Stimulated activated naive CD4-positive, alpha-beta T cell treated with Interleukin-2 at 50 U/mL for 16 hours (primary cell): ENCODE measurements at places on chromosomes 2 and 18.
A peak's percentile ranks its signal among the peaks of the same experiment; 100 is the strongest.

DNA sequence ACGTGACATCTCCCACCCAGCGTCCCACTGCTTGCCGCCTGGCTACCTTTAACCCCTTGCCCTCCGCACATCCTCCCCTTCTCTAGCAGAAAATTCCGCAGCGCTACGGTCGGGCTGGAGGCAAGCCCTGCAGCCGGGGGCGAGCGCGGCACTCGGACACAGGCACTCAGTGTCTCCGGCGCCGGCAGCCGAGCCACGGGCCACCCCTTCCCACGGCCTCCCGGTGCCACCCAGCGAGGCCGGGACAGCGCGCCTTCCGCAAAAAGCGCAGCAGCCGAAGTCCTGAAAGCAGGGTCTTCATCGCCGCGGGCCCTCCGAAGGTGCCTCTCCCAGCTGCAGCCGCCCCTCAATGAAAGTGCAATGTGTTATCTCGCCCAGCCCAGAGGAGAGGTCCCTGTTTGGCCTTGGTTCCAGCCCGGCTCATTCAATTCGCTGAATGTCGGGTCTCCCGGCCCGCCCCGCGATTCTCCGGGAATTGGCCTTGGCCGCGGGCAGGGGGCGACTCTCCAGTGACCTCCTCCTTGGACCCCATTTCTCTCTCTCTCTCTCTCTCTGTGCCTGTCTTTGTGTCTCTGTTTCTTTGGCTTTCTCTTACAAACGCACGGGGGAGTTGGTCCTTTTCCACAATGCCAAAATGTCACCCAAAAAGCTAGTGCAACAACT lies 1.1 kb downstream of the DLGAP1 start:
- DNase-seq, result no peak

DNA sequence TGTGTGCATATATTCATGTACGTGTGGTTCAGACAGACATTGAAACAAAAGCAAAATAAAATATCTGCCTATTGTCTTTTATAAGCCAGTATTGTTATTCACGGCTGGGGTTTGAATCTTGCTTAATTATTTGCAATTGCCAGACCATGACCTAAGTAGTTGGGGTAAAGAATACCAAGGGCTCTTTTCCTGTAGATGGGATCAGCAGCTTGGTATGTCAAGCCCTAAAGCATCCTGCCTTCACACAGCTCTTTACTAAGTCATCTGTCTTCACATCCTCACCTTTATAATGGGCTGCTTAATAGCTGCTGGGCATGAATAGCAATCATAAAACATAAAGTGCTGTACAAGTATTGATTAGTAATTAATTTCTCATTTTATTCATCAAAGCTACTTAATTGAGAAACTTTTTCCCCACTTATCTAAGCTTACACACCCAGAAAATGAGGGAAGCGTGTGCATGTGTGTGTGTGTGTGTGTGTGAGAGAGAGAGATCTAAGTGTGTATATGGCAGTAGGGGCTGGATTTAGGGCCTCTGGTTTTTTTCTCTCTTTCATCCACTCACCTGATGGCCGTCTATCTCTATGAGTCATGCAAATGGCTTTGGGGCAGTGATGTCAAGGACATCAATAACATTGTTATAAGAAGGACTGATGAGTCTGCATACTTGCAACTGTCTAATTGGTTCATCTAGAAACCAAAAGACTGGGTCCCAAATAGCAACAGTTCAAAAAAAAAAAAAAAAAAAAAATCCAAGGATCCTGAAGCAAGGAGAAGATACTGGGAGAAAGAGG lies 244.1 kb upstream of the TNP1 start:
- DNase-seq, result no peak

GRCh38 chr18:10896851-10897250 lies 252.5 kb downstream of the PIEZO2 start:
- no peak for DNase-seq

DNA sequence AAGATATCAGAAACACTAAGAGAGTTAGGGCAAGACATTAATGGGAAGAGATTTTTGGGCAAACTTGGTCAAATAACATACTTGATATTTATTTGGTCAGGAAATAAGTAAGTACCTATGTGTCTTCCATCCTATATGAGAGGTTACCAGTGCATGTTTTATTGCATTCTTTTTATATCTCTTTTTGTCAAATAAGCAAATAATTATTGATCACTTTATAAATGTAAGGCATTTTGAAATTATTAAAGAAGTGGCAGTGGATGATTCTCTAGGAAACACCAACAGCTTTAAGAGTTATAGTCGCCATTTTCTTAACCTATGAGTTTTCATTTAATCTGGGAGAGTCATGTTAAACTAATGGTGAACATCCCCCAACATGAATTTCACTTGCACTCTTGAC lies 453.3 kb downstream of the MEIS1 start:
- DNase-seq, result no peak

GRCh38 chr18:23059541-23060465 lies 75.5 kb upstream of the CABLES1 start:
- DNase-seq, result no peak

GRCh38 chr18:40006634-40007033 lies 1948.4 kb upstream of the PIK3C3 start:
- no peak for DNase-seq

- DNase-seq, result no peak
Observed at GRCh38 chr18:78713069-78713468, 266.5 kb upstream of the SALL3 start.

DNA sequence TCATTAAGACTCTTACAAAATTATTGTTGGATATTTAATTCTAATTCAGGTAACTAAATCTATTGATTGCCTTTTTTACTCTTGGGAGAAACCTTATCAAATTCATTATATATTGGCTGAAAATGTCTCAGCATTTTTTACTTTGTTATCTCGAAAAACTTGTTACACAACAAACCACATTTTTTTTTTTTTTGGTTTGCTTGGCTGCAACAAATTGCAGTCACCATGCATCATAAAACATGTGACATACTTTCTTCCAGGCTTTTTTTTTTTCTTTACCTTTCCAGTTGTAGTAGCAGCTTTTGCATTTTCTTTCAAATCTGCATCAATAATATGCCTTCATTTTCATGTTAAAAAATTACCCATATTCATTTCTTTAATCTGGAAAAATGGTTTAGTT lies 186.7 kb downstream of the TDRD15 start:
- DNase-seq, result no peak

DNA sequence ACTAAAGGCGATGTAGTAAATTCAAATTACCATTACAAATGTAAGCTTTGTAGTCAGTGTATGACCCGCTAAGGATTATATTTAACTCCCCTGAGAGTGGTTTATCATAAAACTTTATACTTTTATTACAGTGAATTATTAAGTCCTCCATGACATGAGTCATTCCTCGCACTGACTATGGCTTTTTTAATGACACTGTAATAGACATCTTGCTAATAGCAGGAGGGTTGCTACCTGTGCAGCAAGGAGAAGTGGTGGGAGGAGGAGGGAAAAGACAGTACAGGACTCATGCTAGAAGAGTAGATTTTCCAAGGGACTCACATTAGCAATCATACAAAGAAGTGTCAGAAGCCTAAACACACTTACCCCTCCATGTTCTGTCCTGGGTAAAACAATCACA lies 556.1 kb downstream of the BCL11A start:
- no peak for DNase-seq

DNA sequence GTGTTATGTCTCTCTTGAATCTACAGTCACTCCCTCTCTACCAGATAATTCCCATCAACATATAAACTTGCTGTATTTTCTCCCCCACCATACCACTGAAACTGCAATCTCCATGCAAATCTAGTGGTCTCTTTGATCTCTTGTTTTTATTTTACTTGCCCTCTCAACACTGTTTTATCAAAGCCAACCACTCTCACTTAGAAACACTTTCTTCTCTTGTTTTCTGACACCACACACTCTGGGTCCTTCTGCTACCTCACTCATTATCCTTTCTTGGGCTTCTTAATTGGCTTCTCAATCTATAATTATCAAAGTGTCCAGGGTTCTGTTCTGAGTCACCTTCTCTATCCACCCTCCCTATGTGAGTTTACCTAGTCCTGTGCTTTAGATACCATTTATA lies 2.0 kb upstream of the MCFD2 start:
- DNase-seq, result no peak

DNA sequence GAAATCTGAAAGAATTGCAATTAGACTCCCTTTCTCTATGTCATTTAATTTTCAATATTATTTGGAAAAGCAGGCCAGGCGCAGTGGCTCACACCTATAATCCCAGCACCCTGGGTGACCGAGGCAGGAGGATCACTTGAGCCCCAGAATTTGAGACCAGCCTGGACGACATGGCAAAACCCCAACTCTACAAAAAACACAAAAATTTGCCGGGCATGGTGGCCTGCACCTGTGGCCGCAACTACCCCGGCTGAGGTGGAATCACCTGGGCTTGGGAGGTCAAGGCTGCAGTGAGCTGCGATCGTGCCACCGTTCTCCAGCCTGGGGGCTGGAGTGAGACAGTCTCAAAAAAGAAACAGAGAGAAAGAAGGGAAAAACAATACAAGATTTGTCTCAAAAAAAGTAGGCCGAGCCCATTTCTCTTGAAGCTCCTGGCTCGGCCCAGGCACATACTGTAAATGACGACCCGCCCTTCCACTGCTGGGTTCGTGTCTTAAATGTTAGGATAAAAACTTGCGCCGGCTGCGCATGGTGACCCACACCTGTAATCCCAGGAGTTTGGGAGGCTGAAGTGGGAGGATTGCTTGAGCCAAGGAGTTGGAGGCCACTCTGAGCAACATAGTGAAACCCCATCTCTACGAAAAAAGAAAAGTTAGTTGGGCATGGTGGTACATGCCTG lies 31.1 kb upstream of the GPC1 start:
- DNase-seq, result no peak

- DNase-seq, result no peak
Observed at GRCh38 chr18:29465526-29465925, 1288.6 kb upstream of the CDH2 start.

DNA sequence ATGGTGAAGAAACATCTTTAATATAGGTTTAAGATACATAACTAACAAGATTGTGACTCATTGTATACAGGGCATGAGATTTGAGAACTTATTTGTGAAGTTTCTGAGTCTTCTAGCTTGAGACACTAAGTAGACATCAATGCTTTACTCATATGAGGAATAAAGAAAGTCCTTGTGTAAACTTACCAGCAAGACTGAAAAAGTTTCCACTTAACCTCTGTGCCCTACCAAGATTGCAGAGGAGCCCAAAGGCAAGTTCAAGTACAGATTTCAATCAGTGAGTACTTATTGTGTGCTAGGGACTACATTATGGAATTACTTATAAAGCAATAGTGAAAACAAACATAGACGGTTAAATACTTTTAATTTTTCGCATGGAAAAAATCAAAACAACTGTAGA lies 1041.2 kb upstream of the CELF4 start:
- no peak for DNase-seq

GRCh38 chr18:30622104-30622503 lies 420.4 kb downstream of the DSC3 start:
- no peak for DNase-seq

DNA sequence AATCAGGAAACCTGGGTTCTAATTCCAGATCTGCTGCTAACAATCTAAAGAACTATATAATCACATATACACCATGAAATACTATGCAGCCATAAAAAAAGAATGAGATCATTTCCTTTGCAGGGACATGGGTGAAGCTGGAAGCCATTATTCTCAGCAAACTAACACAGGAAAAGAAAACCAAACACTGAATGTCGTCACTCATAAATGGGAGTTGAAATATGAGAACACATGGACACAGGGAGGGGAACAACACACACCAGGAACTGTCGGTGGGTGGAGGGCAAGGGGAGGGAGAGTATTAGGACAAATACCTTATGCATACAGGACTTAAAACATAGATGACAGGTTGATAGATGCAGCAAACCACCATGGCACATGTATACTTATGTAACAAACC lies 33.2 kb downstream of the CDH2 start:
- DNase-seq, result no peak

- DNase-seq, result no peak
Observed at GRCh38 chr2:49948744-49949143, 794.4 kb upstream of the FSHR start.

- DNase-seq, result peak; percentile 13
Observed at GRCh38 chr2:54073796-54074195, 41.6 kb upstream of the ACYP2 start.

- no peak for DNase-seq
Observed at GRCh38 chr2:179044500-179044899, 5.4 kb downstream of the CCDC141 start.

DNA sequence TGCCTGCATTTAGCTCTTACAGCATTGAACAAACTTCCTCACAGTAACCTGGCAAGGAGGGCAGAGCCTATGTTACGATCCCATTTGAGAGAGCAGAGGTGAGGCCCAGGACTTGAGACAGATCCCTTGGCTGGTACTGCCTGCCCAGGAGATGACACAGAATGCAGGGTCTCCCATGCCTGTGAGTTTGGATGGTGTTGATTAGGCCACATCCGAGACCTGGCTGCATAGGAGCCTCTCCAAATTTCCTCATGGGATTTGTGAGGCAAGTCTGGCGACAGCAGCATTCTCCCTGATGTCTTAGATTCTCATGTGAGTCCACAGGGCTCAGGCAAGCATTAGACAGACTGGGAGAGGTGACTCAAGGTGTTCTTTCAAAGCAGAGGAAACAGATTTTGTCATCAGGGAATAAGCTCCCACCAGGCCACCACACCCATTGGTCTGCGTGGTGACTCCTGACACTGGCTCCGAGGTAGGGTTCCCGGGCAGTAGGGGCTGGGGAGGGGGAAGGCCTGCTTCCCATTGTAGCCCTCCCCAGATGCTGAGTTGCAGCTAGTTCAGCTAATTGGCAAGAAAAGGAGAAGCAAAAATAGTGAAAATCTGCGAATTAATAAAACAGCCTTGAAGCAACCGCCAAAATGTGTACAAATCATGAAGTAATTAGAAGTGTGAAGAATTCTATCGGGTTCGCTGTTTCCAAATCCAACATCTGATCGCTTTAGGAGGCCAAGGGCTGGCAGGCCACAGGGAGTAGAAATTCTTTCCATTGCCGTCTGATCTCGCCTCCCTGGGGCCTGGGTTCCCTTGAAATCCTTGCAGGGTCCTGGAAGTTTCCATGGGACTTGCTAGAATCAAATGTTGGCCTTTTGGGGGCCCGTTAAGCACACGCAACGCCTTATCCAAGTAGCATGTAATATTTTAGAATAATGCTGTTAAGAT lies 68.0 kb downstream of the MAPK4 start:
- no peak for DNase-seq

DNA sequence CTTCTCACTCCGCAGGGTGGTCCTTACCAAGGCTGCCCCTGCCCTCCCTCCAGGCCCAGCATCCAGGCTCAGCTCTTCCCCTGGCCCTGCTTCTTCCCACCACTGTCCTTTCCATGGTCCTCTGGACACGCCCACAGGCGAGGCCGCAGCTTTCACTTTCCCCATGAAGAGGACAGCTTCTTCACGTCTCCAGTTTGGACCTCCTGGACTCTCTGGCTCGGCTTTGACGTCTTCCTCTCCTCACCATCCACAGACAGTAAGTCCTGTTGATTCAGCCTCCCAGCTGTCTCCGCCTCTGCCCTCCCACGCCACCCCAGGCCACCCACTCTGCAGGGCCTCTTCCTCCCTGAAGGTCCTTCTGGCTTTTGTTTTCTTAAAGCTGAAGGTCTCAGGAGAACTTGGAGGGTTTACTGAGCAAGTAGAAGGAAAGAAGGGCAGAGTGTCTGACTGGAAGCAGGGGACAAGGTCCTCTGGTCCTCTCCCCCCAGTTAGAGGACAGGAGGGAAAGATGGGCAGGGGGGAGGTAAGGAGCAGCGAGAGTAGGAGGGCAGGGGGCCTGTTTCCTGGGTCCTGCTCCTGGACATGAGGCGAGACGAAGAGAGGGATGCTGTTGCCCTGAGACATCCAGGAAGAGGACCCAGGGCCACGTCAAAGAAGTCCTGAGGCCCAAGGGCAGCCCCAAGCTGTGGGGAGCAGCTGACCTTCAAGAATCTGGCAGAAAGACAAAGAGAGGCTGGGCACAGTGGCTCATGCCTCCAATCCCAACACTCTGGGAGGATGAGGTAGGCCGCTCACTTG lies 24.7 kb upstream of the NMUR1 start:
- DNase-seq, result no peak

GRCh38 chr18:66159451-66159850 lies 408.6 kb downstream of the CDH7 start:
- no peak for DNase-seq
